ENCODE measurements at places on chromosomes 13 and 19.
A peak's percentile ranks its signal among the peaks of the same experiment; 100 is the strongest.

DNA sequence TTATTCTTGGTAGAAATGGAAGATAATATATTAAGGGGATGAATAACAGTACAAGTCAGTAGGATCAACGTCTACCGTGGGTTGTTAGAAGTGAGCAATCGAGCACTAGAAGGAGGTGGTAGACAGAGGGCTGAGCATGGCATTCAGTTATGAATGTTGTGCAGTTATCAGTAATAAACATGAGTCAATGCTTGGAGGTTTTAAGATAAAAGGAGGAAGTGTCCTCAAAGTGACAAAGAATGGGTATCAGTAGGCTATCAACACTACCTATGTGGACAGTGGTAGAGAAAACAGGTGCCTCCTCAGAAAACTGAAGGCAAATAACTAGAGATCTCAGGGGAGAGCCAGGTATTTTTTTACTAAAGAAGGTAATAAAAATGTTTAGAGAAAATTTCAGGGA lies 1607.0 kb downstream of the PCDH9 start:
- DNase-seq, result no peak

DNA sequence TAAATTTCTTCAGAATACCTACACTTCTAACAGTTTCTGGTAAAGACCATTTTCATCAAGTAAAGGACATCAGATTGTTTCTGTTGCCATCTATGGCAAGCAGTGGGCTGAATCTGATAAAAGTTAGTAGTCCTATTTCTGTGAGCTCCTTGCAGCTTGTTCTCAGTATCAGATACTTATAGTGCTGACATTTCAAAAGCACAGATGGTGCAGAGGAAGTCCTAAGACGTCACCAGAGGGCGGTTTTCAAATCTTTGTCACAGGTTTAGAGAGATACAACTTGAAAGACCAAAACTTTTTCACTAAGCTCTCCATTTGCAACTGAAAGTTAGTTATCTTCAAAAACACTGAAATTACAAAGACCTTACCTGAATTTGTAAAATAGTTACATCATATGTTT lies 719.8 kb downstream of the SLITRK1 start:
- DNase-seq, result no peak

GRCh38 chr19:29516358-29516725 lies 9.5 kb upstream of the VSTM2B start:
- DNase-seq, result no peak

DNA sequence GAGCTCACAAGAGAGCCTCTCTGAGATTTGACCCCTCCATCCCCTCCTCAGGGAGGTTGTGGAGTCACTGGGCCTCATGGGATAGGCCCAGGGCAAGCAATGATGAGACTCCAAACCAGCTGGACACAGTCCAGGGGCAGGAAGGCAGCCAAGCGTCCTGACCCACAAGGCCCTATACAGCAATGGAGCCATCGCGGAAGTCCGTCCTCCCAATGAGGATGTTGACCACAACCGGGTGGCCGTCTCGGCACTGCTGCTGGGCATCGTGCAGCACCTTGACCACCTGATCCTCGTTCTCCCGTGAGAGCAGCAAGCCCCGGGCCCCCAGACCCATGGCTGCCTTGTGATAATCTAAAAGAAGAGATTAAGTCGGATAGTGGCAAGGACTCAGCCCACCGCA lies 7.9 kb downstream of the SYDE1 start:
- peak; percentile 85 for DNase-seq

DNA sequence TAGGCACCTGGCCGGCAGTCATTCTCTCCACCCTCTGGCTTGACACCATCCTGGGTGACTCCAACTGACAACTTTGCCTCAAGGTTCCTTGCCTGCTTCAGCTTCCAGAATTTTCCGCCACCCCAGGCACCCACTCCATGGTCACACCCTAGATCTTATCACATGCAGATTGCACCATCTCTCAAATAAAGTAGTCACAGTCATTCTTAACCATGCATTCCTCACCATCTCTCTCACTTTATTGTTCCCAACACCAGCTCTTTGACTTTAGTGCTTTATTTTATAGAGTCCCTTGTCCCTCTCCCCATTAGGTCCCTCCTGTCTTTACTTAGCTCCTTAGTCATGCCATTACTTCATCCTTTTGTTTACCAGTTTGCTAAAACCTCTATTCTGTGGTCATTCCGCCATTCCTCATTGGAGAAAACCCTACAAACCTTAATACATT lies 351.7 kb downstream of the SPRY2 start:
- DNase-seq, result peak; percentile 44

DNA sequence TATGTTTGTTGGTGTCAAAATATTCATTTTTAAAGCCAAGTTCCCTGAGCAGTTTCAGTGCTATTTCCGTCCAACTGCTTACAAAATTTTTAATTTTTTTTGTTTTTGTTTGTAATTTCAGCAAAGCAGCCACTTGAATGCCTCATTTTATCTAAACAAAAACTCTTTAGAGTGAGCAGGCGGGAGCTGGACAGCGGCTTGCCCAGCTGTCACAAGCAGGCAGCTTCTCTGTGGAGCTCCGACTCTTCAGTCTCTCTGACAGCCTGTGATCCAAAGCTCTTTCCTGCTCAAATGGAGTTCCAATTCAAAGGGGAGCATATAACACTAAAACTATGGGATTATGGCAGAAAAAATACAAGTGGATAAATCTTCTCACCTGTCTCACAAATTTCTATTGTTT lies 618.3 kb upstream of the PCDH20 start:
- DNase-seq, result no peak

DNA sequence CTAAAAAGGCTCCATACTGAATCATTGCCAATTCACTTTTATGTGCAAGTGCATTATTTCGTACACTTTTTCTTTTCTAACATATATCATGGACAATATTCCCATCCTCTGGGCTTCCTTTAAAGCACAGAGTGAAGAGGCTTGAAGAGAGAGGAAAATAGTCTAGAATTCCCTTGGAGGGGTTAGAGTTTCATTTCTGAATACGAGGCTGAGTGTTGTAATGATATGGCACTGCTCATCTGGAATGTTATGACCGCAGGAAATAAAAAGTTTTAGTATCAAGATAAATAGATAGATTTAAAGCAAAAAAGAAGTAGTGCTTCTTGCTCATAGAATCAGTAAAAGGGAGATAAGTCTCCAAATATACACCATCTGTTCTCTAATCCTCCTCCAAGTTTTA lies 412.3 kb upstream of the SLITRK1 start:
- DNase-seq, result no peak

DNA sequence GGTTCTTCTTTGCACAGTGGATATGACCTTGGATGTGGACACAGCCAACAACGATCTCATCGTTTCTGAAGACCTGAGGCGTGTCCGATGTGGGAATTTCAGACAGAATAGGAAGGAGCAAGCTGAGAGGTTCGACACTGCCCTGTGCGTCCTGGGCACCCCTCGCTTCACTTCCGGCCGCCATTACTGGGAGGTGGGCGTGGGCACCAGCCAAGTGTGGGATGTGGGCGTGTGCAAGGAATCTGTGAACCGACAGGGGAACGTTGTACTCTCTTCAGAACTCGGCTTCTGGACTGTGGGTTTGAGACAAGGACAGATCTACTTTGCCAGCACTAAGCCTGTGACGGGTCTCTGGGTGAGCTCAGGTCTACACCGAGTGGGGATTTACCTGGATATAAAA lies 9.4 kb downstream of the RFPL4AL1 start:
- DNase-seq, result no peak

- no peak for DNase-seq
These were observed 5.3 kb downstream of the RNASEH2B start for GRCh38 chr13:50914848-50915247.

Measured in fibroblast of lung (primary cell).